Stimulated activated CD4-positive, alpha-beta T cell treated with anti-CD3 and anti-CD28 coated beads, Interleukin-12 subunit alpha, Interleukin-12 subunit beta, amount 100 ng/mL, for 4 hours (primary cell): ENCODE measurements at places on chromosomes 6 and 20.

DNA sequence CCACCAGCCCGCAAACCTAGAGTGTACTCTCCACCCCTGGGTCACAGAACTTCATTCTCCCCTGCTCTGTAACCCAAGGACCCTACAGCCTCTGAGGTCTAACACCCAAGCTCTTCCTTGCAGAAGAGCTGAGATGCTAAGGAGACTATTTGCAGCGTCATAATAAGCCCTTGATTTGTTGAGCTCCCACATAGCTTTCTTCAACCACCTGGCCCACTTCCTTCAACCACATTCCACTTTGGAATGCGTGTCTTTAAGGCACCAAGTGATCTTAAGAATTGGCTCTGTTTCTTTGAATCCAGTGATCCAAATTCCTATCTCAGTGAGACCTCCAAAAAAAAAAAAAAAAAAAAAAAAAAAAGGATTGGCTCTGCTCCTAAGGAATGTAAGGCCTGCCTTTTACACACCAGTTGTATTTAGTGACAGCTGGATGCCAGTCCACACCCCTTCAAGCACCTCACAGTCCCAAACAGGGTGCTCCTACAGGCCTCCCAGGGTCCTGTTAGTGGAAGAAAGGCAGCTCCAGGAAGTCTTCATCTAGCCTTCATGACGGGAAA, 106.2 kb downstream of the UBE3D start:
- no peak for DNase-seq

DNA sequence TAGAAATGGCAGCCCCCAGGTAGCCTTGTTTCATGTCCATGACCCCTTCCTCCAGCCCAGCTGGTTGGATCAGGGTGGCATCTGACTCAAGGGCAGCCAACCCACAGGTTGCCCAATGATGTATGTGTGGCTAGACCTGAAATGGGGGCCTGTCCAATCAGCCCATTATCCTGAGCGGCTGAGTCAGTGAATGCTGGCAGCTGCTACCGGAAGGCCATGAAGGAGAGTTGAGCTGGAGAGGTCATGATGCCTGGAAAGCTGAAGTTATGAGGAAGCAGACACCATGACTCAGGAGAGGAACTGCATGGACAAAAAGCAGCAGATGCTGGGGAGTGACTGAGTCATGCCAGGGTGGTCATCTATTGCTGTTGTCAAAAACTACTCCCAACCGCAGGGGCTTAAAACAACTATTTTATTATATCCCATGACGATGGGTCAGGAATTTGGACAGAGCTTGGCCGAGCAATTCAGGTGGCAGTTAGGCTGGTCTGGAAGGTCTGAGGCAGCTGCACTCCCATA, 67.3 kb downstream of the MDGA1 start:
- no peak for DNase-seq

GRCh38 chr20:5080384-5080877, 39.3 kb downstream of the PCNA start:
- DNase-seq = no peak

- DNase-seq = no peak
Observed at GRCh38 chr6:69835414-69836179, 30.8 kb upstream of the COL19A1 start.

- DNase-seq = no peak
Observed at GRCh38 chr6:94026575-94026974, 607.2 kb upstream of the EPHA7 start.

GRCh38 chr20:48903705-48904104, 17.8 kb upstream of the ARFGEF2 start:
- no peak for DNase-seq

GRCh38 chr6:16284472-16284871, 46.1 kb downstream of the GMPR start:
- no peak for DNase-seq

GRCh38 chr20:3101737-3102574, 17.4 kb upstream of the AVP start:
- peak; percentile 18 for DNase-seq

- no peak for DNase-seq
Observed at GRCh38 chr6:134746140-134746539, 203.8 kb downstream of the ALDH8A1 start.

- no peak for DNase-seq
Observed at GRCh38 chr6:166836785-166837718, 119.3 kb downstream of the RNASET2 start.

- DNase-seq = no peak
Observed at GRCh38 chr6:112760831-112761230, 413.7 kb downstream of the RFPL4B start.

- no peak for DNase-seq
Observed at GRCh38 chr6:160022793-160023192, 53.9 kb downstream of the IGF2R start.

DNA sequence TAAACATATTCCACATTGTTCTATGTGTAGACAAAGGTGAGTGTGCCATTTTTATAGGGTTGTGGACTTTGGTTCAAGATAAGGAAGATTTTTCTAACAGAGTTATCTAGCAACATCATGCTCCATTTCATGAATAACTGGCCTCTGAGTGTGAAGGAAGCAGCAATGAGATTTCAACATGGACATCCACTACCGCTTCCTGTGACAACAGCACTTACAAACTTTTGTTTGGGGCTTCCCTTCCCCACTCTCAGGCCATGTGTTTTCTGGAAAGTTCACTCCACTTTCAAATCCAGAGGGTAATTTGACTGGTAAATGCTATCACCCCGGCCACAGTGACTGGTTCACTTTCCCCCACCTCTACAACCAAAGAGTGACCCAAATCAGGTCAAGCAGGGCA, 38.1 kb upstream of the PROKR2 start:
- no peak for DNase-seq

- no peak for DNase-seq
Observed at GRCh38 chr6:100665041-100665380, 200.3 kb upstream of the SIM1 start.
